ENCODE measurements at places on chromosomes 2 and 18. TPM values are rescaled to one million over a fixed set of nuclear protein-coding genes. Genes with fewer than 3 reads are reported as not detected.

The PTGR3 gene
- 81.5 TPM for total RNA-seq

The KCNG3 gene
- total RNA-seq: not detected

The PLA2R1 gene
- 3.0 TPM for total RNA-seq

The PJVK gene
- total RNA-seq: 1.0 TPM

The SERPINB5 gene
- total RNA-seq: not detected

DNA sequence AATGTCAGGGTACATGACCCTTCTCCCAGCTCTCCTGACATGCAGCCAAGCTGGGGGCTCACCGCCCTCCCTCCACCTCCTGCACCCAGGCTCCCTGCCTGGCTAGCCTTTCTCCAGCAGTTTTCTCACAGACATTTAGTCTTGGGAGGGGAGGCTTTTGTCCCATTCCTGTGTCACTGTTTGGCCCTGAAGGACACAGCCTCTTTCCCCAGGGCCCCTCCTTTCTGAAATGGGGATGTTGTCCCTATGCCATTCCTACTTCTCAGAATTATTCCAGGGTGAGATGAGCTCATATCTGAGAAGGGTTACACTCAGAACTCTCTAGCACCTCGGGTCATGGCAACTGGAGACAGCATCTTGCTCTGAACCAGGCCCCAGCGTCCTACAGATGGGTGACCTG, 47.3 kb upstream of the MRPL33 start:
- no peak for DNase-seq

GRCh38 chr2:218396688-218397462, 2.8 kb upstream of the CTDSP1 start:
- peak; percentile 89 for DNase-seq

DNA sequence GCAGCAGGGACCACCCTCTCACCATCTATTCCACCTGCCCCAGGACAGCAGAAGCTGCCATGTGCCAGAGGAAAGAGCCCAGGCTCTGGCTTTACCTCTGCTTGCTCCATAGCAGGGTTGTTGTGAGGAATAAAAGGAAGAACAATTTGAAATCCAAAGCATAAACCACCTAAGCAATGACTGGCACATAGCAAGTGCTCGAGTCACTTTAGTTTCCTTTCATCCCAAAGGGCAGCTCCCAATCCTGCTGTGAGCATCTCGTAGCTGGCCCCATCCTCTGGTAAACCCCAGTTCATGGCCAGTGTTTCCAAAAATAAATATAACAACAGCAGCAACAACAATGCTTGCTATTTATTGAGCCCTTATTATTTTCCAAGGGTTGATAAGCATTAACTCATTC, 923.5 kb downstream of the EPHA4 start:
- no peak for DNase-seq

DNA sequence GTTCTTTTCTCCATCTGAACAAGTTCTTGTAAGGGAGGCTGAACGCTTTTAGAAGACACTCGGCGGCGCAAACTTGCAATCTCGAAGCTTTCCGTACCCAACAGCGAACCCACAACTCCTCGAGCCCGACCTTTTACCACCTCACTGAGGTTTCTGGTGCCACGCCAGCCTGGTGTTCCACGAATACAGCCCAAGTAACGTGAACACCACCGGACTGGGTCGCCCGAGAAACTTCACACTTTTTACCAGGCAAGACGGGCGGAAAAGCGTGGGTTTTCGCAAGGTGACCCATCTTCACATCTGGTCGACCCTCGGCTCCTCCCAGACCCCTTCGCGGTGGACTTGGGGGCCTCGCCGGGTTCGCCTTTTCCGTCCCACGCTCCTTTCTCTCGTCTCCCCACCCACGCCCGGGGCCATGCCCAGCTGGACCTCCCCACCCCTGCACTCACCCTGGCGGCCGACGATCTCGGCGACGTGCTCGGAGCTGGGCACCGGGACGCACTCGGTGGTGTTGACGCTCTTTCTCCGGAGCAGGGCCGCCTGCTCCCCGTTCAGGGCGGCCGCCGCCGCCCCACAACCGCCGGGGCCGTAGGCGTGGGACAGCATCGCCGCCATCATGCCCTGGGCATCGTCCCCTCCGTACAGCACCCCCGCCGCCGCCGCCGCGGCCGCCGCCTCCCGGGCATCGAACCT, 1.2 kb downstream of the MEX3C start:
- peak; percentile 69 for DNase-seq

DNA sequence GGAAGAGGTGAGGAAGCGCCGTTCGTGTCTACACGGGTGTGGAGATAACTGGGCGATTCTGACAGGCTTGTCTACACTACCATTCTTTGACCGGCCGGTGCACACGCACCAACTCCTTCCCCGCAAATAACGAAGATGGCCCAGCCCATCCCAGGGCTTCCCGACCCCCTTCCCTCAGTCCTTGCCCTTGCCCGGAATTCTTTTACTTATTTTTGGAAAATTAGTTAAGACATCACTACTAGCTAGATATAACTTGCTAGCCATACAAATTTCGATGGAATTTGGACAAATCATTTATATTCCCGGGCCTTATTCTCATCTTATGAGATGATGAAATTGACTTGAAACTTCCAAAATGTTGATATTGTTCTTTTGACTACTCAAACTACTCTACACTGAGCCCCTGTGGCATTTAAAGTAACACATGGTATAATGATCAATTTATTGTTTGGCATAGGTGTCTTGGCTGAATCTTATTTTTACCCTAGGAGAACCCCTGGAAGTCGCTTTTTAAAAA, 1.3 kb downstream of the ERICH2 start:
- no peak for DNase-seq

DNA sequence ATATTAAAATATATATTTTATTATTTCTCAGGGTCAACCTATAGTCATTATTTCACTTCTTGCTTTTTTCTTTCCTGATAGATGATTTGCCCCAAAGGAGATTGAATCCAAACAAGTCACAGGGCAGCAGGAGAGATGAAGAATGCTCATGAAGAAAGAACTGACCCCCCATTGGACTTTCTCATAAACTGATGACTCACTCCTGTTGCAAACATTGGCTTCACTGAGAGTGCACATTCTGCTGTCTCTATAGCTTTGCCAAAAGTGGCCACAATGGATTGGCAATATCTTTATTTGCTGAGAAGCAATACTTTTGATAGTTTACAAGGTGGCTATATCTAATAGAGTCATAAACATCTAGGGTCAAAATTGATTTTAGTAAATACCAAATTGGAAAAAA, 55.9 kb upstream of the ZNF385B start:
- no peak for DNase-seq

GRCh38 chr2:135149251-135149650, 97.2 kb downstream of the RAB3GAP1 start:
- no peak for DNase-seq

GRCh38 chr2:133776936-133777573, 208.8 kb upstream of the NCKAP5 start:
- no peak for DNase-seq

DNA sequence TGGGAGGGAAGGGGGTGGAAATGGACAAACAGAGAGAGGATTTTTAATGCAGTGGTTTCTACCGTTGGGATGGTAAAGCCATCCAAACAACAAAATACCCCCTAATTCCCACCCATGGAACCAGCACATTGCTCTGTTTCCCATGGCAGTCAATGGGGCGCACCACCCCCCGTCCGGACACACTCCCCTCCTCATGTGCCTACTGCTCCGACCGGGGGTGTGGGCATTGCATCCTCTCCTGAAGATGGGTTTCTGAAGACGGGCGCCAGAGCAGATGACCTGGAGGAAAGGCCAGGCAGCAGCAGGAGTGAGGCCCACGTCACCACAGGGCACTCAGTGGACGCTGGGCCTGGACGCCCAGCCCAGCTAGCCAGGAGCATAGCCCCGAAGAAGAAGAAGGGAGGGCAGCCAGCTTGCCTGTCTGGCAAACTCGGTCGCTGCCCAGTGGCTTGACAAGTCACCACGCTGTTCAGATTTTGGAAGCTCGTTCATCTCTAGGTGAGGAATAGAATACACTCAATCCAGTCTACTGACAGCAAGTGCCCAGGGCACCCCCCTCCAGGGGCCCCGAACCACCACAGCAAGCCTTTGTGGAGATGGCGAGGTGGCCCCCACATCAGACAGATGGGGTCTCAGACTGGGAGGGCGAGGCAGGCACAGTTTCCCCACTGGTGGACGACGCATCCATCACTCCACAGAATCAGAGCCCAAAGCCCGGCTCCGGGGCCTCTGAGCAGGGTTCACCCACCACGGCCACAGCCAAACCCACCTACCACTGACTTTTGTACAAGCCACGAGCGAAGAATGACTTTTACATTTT, 296.2 kb upstream of the SALL3 start:
- no peak for DNase-seq

DNA sequence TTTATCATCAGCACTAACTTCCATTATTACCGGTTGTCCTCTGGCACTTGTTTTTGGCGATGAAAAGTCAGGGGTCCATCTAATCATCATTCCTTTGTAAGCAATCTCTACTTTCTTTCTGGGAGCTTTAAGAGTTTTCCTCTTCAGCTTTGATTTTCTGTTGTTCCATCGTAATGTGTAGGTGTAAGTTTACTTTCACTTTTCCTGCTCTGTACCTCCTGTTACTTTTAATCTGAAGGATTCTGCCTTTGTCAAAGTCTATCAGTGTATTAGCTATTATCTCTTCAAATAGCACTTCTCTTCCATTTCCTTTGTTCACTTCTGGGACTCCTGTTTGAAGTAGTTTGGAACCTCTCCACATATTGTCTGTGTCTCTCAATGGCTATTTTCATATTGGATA, 25.5 kb upstream of the GPR155 start:
- no peak for DNase-seq

GRCh38 chr2:23624378-23624777, 239.4 kb downstream of the KLHL29 start:
- no peak for DNase-seq

DNA sequence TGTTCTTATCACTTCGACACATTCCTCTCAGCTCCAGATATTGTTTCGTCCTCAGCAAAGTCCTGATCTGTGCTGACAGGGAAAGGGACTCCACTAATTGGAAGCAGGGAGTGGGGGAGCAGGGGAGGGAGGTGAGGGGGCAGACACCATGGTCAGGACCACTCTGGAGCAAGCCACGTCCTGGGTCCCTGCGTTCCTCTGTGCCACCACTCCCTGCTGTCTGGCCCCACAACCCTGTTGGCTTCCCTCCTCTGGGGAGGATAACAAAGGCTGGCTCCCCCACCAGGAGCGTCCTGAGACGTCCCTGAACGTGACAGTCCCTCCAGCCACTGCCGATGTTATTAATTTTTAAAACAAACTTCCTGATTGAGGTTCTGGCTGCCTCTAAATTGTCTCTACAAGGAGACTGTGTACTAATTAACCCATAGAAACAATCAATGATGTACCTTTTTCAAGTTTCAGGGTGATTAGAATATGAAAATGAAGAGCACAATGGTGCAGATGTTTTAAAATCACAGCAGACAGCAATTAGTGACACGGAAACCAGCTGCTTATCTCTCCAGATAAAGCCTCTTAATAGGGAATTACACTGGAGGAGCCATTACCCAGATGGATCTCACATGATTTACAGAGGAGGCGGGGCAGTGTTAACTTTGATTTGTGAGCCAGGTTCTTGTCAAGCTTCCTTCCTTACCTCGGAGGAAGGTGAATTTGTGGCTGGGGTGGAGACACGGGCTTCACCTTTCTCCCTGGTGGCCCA, 257.5 kb downstream of the SETBP1 start:
- DNase-seq: no peak

DNA sequence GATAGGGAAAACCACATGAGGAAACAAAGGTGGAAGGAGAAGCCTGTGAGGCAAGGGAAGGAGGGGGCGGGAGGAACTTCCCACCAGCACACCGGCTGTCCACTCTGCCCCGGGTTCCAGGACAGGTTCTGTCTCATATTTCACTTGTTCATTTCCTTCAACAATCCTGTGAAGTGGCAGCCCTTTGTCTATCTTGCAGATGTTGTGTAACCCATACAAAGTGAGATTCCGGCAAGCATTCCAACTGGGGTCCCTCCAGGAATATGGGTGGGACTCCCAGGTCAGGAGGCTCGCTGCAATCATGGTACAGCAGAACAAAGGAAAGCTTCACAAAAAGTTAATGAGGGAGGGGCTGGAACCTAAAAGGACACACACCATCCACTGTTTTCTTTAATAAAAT, 271.3 kb upstream of the PXDN start:
- DNase-seq: no peak

GRCh38 chr2:188512456-188512855, 220.8 kb downstream of the GULP1 start:
- DNase-seq: no peak

DNA sequence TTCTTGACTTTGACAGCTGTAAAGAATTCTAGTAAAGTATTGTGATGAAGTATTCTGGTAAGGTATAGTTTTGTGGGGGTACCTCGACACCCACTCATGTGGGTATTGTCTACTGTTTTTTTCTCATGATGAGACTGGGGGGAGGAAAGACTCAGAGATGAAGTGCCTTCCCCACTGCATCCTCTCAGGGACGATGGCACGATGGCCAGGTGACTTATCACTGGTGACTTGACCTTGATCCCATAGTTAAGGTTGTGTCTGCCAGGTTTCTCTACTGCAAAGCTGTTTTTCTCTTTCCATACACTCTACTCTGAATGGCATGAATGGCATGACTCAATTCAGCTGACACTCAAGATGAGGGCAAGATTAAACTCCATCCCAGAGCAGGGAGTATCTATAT, 936 bp upstream of the CCDC68 start:
- DNase-seq: no peak

GRCh38 chr2:159349674-159350299, 63.3 kb upstream of the WDSUB1 start:
- DNase-seq: no peak

- no peak for DNase-seq
Measured at GRCh38 chr2:64792995-64793639, 139.4 kb upstream of the SERTAD2 start.

DNA sequence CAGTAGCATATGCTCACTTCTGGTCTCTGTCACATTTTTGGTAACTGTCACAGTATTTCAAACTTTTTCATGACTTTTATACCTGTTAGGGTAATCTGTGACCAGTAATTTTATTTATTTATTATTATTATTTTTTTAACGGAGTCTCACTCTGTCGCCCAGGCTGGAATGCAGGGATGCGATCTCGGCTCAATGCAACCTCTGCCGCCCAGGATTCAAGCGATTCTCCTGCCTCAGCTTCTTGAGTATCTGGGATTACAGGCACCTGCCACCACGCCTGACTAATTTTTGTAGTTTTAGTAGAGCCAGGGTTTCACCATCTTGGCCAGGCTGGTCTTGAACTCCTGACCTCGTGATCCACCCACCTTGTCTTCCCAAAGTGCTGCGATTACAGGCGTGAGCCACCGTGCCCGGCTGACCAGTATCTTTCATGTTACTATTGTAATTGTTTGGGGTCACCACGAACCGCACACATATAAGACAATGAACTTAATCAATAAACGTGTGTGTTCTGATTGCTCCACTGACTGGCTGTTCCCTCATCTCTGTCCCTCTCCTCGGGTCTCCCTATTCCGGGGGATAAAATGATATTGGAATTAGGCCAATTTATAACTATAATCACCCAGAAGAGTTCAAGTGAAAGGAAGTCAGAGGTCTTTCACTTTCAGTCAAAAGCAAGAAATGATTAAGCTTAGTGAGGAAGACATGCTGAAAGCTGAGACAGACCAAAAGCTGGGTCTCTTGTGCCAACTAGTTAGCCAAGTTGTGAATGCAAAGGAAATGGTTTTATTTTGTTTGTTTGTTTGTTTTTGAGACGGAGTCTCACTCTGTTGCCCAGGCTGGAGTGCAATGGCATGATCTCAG, 22.9 kb downstream of the TGIF1 start:
- DNase-seq: no peak

All from Right ventricle myocardium superior (tissue), 1 donor.